ENCODE measurements at places on chromosomes 11 and 22. TPM values are rescaled to one million over a fixed set of nuclear protein-coding genes. Genes with fewer than 3 reads are reported as not detected.

RCOR2 gene
- 92.0 TPM for total RNA-seq

CABP7 gene
- 0.17 TPM for total RNA-seq

MMP20 gene
- not detected for total RNA-seq

LRRC74B gene
- not detected for total RNA-seq

UBQLN3 gene
- total RNA-seq = not detected

CLMP gene
- 18.2 TPM for total RNA-seq

AGBL2 gene
- 3.7 TPM for total RNA-seq

TMEM132A gene
- 114 TPM for total RNA-seq

HSPB2 gene
- 0.55 TPM for total RNA-seq

IGLL5 gene
- total RNA-seq = not detected

MRGPRX4 gene
- total RNA-seq = not detected

OR5AL1 gene
- total RNA-seq = not detected

DNA sequence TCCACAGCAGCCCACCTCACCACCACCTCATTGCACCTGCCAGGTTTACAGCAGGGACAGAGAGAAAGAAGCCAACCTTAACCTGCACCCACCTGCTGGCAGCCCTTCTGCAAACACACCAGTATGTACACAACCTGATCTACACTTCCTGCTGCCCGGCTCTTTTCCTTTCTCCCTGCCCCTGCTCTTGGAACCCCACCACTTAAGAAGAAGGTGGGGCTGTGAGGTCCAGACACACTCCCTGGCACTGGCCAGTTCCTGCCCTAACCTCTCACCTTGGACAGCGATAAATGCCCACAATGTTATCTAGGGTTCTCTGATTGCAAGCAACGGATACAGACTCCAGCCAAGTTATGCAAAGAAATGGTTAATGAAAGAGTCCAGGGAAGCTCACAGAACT, 10.8 kb upstream of the SLC35C1 start:
- DNase-seq = no peak

DNA sequence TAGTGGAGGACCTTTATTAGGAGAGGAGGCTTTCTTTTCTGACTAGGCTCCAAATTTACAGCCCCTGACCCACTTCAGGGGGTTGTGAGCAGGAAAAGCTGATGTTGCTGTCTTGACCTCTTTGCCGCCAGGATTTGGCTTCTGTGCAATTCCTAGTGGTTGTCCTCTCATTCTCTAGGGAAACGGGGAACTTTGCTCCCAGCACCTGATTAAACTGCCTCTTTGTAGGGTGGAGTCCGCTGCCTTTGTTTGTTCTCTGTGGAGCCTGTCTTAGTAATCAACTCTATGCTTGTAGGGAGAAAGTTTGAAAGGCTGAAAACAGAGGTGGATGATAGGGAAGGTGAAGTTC, 16.3 kb downstream of the CTNND1 start:
- DNase-seq = no peak

DNA sequence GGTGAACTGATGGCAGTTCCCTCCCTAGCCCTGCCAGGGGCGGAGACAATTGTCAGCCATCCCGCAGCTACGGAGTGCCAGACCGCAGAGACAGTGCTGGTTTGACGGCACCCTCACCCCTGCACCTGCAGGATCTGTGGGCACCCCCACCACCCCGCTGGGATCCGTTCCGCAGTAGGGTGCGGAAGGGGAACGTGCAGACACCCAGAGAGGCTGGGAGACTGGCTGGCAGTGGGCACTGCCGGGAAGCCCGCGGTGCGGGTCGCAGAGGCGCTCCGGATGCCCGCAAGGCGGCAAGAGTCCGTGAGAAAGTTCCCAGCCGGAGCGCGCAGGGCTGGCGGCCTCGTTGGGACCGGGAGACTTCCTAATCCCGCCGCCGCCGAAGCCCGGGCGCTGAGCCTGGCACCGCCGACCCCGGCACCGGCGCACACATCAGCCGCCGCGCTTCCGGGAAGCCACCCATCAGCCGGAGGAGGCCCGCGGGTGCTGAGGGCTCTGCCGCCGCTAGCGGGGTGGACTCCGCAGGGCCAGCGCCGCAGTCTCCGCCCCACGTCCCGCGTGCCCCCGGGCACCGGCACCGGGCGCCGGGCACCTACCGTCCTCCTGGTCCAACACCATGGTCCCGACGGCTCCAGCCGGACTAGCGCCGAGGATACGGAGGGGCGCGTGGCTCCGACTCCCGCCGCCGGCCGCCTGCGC, 4.3 kb upstream of the LMO1 start:
- peak; percentile 43 for DNase-seq

DNA sequence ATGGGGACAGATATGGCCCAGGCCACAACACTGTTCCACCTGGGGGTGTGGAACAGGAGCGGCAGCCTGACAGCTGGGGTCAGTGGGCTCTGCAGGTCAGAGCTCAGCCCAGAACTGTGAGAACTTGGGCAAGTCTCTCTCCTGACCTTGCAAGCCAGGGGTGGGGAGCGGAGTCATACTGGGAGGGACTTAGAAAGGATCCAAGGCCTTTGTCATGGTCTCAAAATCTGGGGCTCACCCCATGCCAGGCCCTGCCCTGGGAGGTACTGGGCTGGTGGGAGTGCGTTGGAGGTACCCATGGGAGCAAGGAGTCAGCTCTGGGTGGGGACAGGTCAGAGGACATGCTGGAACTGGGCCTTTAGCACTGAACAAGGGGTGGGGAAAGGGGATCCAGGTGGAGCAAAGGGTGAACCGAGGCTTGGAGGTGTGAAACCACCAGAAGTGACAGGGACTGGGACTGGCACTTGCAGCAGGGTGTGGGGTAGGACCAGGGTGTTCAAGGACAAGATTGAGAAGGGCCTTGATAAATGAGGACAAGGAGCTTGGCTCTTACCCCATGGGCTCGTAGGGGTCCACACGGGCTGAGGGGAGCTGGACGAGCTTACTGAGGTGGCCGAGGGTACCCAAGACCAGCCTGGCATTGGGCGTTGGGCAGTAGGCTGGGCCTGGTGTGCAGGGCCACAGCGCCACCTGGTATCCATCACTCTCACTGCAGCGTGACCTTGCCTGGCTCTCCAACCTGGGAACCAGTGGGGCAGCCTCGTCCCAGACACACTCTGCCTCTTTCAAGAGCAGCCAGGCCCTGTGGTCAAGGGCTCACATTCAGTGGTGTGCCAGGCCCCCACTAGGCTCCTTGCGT, 7.4 kb upstream of the PMM1 start:
- peak; percentile 79 for DNase-seq

- DNase-seq = no peak
These were observed 909.7 kb upstream of the TENM4 start for GRCh38 chr11:80350541-80350940.

GRCh38 chr22:40594924-40595323, 41.6 kb downstream of the MRTFA start:
- DNase-seq = no peak

DNA sequence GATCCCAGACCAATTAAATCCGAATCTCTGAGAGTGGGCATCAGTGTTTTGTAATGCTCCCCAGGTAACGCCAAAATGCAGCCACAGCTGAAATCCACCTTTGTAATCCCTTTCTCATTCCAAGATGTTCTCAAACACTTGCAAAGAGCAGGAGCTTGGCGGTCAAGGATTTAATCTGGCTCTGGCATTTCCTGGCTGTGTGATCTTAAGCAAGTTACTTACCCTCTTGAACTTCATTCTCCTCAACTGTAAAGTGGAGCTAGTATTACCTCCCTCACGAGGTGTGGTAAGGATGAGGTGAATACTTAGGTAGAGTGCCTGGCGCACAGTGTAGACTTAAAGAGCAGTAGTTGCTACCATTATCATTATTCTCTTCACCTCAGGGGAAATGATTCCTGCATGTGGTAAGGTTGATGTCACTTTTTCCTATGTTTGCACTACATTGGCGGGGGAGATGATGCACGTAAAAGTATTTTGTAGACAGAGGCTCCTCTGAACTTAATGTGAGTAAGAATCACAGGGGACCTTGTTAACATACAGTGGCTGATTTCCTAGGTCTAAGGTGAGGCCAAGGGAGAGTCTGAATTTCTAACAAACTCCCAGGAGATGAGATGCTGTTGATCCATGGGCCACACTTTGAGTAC, 210.4 kb upstream of the PITPNB start:
- no peak for DNase-seq

- peak; percentile 44 for DNase-seq
These were observed 40.1 kb upstream of the PPARA start for GRCh38 chr22:46110215-46110614.

- peak; percentile 69 for DNase-seq
These were observed 6.0 kb upstream of the RAB3IL1 start for GRCh38 chr11:61923166-61924063.

DNA sequence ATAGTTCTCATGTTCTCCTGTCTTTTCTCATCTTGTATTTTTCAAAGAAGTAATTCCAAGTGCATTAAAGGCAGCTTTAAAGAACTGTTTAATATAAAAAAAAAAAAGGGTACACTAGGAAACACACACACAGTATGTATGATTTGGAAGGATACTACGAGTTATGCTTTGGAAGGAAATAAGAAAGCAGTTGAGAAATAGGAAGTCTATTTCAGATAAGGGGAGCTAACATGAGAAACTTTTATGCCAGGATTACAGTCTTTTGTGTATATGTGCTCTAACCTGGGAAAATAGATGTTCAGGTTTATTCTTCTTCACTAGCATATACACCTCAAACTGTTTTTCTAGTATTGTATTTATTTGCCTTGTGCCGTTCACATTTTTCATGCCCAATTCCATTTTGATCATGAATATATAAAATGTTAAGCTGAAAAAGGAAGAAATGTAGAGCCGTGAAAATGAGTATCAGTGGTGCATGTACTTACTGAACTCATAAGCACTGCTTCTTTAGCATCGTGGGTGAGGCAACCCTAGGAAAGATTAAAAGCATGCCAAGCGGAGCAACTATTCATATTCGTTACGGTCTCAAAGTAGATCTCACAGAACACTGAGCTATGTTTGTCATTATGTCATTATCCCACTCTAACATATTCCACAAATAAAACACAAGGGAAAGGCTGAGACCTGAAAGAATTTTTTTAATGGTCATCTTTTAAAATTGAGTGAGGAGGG, 59.6 kb downstream of the GUCY1A2 start:
- no peak for DNase-seq

- peak; percentile 38 for DNase-seq
These were observed 75.7 kb upstream of the MYO18B start for GRCh38 chr22:25666308-25666707.

- no peak for DNase-seq
These were observed 10.2 kb upstream of the LDHA start for GRCh38 chr11:18384157-18384641.

GRCh38 chr22:36831717-36832116, 14.9 kb upstream of the PVALB start:
- DNase-seq = no peak

GRCh38 chr11:86717817-86718501, 45.5 kb upstream of the ME3 start:
- DNase-seq = no peak

DNA sequence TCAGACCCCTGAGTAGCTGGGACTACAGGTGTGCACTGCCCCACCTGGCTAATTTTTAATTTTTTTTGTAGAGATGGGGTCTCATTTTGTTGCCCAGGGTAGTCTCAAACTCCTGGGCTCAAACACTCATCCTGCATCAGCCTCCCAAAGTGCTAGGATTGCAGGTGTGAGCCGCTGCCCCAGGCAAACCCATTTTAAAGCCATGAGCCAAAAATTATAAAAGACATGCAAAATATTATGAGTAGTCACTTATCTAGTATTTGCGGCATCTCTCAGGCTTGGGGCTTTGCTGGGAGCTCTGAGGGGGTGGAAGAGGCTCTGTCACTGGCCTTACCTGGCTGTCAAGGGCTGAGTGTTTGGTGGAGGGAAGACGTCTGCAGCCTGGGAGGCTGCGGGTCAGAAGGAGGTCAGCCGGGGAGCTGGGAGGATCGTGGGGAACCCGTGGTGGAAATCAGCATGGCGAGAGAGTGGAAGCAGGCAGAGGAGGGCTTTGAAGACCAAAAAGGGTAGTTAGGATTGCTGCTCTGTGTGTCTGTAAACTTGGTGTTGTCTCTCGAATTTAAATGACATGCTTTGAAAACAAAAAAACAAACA, 69.1 kb upstream of the PARVG start:
- DNase-seq = no peak

DNA sequence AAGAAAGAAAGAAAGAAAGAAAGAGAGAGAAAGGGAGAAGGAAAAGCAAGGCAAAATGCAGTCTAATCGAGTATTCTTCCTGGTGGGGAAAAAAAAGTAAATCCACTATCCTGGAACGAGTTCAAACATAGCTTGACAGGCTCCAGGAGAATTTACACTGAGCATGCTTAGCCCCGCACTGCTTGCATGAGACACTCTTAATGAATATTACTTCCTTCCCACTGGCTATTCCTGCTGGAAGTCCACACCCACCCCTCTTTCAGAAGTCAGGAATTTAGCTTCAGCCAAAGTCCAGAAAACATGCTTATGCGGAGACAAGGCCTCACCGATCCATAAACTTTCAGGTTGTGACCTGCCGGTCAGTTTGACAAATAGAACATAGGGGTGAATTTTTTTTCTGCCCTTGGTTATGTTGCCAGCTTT, 251.8 kb upstream of the BLID start:
- no peak for DNase-seq

DNA sequence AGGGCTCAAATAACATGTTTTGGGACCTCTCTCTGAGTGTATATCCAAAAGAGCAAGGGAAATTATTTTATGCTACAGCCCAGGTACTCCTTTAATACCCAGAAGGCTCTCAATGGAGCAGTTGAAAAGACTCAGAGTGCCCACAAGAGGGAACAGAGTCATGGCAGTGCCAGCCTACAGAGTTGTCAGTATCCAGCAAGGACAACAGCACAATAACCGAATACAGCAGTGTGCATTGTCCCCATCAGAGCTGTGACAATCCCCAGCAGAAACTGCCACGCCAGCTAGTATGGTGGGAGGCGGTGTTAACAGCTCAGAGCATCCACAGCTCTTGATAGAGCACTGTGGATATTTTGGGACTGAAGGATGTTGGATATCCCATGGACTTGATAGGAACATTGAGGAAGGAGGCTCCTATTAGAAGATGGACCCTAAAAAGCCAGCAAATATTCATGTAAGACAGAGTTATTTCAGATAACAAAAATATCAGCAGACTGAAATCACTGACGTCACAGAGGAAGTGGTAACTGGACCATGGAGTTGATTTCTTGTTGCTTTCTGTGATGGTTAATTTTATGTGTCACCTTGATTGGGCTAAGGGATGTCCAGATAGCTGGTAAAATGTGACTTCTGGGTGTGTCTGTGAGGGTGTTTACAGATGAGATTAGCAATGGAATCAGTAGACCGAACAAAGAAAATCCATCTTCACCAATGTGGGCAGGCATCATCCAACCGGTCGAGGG, 17.7 kb upstream of the PAFAH1B2 start:
- DNase-seq = no peak

GRCh38 chr22:32680895-32681294, 120.6 kb upstream of the TIMP3 start:
- no peak for DNase-seq

- no peak for DNase-seq
These were observed 108.9 kb upstream of the OLFML1 start for GRCh38 chr11:7376386-7376785.

- no peak for DNase-seq
These were observed 30.7 kb downstream of the TOM1 start for GRCh38 chr22:35330258-35330861.
